ENCODE measurements at places on chromosomes 3 and 15.

DNA sequence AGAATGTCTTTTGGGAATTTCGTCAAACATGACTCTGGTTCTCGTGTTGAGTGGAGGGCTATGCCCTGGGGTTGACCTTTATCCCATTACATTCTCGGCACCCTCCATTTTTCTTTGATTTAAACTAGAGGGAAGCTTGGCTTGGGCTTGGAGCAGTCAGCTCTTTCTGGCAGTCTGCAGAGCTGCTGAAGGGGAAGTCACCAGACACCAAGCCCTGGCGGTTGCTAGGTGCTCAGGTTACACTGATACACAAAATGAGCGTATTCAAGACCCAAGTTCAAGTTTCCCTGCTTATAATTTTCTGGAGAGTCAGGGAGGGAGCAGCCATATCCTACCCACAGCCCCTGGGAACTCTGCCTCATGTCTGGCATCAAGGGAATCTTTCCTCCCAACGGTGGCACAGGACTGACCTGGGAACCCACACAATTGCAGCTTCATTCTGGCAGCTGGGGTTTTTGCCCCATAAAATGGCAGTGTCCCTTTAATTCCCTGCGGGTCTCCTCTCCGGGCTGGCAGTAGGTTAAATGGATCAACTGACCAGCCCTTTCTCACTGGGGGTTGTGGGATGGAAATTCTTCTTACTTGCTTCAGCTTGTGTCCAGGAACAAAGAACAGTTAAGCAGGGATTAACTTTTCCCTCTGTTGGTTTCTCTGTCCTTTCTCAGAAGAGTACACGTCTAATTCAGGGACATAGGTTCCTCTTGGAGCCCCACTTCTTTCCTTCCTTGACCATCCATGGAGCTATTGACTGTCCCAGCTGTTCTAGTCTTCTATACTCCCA, 110.0 kb upstream of the DLG1 start:
- DNase-seq = no peak

- no peak for DNase-seq
Measured at GRCh38 chr3:191324936-191325335, 4.3 kb upstream of the CCDC50 start.

- no peak for DNase-seq
Measured at GRCh38 chr3:169430707-169431404, 232.7 kb downstream of the MECOM start.

DNA sequence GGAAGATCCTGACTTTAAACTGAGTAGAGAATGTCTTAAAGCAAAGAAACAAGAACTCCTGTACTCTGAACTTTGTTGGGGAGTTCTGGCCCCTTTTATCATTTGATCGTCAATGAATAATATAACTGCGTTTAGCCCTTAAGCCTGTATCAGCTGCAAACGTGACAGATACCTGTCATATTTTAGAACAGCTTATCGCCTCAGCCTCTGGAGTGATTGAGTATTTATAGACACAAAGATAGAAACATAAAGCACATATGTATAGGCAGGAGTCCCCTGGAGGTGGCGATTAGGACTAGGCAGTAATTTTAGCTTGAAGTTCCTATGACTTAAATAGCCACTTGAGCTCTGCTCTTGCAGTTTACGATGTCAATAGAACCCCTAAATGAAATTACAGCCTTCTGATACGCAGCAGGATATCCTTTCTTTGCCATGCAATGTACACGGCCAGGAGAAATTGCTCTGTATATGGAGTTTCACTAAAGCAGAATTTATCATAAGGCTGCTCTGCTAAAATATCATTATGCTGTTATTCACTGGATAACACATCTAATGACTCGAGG, 321.8 kb downstream of the TIGIT start:
- no peak for DNase-seq

- no peak for DNase-seq
Measured at GRCh38 chr15:75810874-75811498, 32.3 kb upstream of the UBE2Q2 start.

- DNase-seq = no peak
Measured at GRCh38 chr3:72473156-72473555, 375.1 kb downstream of the SHQ1 start.

DNA sequence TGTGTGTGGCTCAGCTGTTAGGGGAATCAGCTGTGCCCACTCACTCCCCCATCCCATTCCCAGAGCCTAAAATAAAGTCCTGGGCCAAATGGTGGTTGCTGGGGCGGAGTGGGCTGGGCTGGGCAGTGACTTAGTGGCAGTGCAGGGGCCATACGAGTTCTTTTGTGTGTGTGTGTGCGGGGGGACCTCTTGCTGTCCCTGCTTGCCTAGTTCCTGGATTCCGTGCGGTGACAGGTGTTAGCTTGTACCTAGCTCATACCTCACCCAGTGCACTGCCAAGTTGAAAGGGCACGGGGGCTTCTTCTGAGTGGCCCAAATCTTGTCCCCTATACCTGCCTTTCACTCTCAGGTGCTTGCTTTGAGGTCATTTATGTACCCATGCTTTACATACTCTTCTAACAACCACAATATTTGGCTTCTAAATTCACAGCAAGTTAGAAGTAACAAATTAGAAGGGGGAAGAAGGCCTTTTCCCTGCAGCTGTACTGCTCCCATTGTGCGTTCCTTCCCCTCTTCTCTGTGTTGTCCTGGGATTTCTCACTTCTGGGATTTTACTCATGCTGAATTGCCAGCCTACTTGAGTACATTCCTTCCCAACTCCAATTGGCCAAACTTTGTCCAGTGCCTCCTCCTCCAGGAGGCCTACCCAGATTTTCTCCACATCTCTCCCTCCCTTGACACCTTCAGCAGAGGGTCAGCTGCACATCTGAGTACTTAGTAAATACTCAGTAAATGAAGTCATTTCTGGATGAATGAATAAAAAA, 66.3 kb upstream of the POLG start:
- DNase-seq = no peak

- no peak for DNase-seq
Measured at GRCh38 chr3:32571192-32571485, 481 bp upstream of the DYNC1LI1 start.

DNA sequence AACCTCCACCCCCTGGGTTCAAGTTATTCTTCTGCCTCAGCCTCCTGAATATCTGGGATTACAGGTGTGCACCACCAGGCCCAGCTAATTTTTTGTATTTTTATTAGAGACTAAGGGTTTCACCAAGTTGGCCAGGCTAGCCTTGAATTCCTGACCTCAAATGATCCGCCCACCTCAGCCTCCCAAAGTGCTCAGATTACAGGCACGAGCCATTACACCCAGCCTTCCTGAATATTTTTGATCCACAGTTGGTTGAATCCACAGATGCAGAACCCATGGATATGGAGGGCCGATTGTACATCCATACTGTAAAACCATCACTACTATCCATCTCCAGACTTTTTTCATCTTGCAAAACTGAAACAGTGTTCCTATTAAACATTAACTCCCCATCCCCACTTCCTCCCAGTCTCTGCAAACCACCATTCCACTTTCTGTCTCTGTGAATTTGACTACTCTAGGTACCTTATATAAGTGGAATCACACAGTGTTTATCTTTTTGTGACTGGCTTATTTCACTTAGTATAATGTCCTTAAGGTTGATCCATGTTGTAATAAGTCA, 8.2 kb upstream of the TMEM62 start:
- no peak for DNase-seq

DNA sequence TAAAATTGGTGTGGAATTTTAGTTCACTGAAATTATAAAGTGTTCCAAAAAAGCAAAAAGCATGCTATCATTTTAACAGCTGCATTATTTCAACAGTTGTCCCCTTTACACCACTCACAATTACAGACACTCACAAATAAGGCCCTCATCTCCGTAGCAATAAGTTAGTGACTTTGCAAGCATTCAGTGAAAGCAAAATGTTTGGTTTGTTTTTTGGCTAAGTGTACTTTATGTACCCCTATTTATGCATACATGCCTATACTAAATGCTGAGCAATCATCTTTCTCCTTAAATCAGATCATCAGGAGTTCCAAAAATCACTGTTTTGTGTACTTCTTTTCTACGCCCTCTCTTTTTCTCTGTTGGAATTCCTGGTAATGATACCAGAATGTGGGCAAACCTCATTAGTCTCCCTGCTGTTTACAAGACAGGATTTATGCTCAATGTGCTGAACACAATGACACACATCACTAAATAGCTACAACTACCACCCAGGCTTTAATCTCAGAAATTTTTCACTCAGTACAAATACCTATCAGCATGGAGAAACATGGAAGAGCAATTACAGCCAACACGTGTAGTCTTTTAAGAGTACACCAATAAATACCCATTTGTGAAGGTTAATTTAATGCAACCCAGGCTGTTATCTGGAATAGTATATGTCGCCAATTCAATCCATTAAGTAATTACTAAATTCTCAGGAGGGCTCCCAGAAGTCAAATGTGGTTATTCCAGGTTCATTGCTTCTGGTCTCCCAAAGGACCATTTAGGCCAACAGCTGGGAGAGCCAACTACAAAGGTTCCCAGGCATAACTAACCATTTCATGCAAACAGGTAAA, 12.0 kb downstream of the ALDH1A2 start:
- no peak for DNase-seq

DNA sequence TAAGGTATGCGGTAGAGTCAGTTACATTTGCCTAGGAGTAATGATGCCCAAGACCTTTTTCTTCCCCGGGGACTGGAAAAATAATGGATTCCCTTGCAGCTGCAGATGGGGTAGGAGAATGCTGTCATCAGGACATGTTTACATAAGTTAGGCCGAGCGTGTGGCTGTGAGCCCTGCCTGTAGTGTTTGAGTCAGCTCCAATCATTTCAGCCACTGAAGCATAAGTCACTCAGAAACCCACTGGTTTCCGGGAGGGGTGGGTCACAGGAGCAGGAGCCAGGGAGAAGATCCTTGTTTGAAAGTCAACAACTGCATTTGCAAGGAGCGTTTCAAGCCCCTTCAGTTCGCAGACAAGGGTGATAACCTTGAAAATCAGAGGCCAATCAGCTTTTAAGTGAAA, 562.3 kb downstream of the MCTP2 start:
- no peak for DNase-seq

- DNase-seq = no peak
Measured at GRCh38 chr3:14869917-14870782, 51.4 kb downstream of the FGD5 start.

DNA sequence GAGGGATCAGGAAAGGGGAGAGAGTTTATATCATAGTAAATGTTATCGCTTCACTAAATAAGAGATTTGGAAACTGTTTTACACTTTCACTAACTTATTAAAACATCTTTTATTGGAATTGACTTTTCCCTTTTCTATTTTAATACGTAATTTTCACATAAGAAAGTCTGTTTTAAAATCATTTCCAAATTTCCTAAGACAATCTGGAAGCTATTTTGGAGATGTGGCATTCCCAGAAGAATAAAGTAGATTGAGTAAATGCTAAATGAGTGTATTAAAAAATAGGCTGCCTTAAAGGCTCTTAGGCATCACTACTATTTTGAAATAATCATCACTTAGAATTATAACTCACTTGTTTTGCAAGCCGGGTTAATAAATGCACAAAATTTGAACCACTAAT, 763.5 kb downstream of the EDEM1 start:
- DNase-seq = no peak

GRCh38 chr3:50478051-50478450, 25.4 kb downstream of the CACNA2D2 start:
- DNase-seq = no peak

DNA sequence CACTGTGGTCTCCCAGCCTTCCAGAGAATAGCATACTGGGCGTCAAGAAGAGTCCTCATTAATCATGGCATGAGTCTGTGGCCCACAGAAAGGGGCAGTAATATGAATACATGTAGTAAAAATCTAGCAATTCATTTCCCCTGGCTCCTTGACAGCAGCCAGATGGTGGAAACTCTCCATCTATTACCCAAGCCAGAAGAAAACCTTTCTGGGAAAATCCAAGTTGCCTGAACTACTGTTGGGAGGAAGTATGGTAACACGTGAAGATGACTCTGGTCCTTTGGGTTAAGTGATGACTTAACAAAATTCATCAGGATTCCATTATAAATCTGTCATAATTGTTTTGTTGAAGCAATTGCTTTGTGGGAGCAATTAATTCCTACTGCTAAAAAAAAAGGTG, 530.5 kb downstream of the FHIT start:
- DNase-seq = no peak

DNA sequence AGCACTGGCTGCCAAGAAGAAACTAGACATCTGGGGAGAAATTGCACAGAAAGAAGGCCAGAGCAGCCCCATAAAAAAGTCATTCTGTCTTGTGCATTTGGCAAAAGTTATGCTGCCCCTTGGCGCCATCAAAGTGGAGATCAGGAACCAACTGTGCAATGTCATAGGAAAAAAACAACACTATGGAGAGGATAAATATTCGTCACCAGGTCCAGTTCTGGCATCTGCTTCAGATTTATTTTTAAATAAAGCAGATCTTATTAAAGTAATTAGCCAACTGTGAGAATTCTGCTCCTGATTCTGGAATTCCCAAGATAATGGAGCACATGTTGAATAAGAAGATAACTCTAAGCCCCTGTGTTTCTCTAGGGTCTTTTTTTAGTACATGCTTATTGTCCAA, 500.0 kb upstream of the IL12A start:
- no peak for DNase-seq

DNA sequence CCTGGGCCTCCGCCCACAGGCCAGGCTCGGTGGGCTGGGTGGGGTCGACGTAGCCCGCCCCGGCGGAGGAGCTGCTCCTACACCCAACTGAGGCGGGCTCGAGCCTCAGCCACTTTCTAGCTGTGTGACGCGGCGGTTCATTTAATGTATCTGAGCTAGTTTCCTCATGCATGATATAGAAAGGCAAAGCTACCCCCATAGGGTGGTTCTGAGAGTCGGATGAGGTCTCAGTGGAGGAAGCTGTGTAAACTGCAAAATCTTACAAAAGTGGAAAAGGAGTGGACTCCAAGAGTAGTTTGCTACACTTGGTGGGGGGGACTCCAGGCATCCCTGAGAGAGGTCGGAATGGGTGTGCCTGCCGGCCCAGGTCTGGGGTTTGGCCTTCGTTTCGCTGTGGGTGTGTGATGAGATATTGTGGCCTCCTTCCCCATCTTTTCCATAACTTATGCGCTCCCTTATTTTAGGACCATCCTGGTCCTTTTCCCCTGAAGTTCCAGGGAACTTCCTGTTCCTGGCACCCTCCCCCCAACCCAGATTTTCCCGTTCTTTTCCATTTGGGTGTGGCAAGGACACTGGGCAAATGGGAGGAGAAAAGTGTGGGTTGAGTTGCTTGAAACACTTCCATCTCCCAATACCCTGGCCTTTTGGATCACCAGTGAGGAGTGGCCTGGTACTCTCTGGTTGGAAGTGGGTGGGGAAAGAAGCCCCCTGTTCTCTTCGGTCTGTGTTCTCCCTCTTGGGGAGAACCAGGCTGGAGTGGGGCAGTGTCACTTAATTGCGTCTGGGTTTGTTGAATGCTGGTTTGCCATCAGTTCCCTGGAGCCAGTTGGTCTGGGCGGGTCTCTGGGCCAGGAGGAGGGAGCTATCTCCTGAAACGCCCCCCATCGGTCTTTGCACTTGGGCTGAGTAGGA, 1.1 kb downstream of the PDIA5 start:
- no peak for DNase-seq
